Left cardiac atrium (tissue), 4 donors: ENCODE measurements at places on chromosomes 11 and 22. TPM values are rescaled to one million over a fixed set of nuclear protein-coding genes. Genes with fewer than 3 reads are reported as not detected.

- DNase-seq: no peak
Measured at GRCh38 chr11:62466444-62466843, 47.6 kb downstream of the SCGB1A1 start.

- no peak for DNase-seq
Measured at GRCh38 chr11:108733479-108734116, 68.7 kb downstream of the DDX10 start.

DNA sequence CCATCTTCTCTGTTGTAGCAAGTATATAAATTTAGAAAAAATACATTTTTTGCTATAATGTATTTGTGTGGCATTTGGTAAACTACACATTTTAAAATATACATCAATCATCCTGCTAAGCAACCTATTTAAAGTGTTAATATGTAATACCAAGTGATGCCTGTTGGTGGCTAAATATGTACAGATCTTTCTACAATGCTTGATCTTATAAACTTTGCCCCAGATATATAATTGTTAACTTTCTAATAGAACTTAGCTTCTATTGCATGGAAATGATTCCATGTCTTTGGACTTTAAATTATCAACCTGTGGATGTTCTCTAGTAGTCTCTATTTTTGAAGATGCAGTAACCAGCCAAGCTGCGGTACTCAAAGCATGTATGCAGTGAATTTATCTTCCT, 1260.4 kb upstream of the RAG2 start:
- no peak for DNase-seq

GRCh38 chr11:76217653-76218160, 11.4 kb upstream of the WNT11 start:
- DNase-seq: no peak

- no peak for DNase-seq
Measured at GRCh38 chr11:115193914-115194801, 310.1 kb downstream of the CADM1 start.

GRCh38 chr11:34644669-34645406, 23.9 kb downstream of the EHF start:
- no peak for DNase-seq

DNA sequence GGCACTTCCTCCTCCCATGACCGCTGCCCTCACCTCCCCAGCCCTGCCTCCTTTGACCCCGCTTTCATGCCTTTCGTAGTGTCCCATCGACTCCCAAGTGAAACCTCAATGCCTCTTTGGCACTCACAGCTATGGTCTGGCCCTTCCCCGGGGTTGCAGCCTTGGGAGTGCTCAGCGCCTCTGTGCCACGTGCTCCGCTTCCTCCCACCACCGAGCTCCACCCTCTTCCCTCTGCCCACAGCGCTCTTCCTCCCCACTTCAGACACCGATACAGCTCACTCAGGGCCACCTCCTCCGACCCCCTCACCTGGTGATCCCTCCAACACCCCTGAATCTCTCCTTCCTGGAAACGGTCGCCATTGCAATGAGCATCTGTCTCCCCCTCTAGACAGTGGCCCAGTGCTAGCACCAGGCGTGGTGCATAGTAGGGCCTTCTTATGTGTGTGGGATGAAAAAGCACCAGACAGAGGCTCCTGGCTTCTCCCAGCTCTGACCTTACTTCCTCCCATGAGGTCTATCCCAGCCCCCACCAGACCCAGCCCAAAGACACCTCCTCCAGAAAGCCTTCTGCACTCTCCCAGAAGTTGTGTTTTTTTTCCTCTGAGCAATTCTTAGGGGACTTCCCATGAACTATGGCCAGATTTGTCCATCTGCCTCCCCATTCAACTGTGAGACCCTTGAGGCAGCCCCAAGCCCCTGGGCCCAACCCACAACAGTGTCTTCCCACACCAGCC, 16.4 kb upstream of the SCGB1A1 start:
- DNase-seq: peak; percentile 72

DNA sequence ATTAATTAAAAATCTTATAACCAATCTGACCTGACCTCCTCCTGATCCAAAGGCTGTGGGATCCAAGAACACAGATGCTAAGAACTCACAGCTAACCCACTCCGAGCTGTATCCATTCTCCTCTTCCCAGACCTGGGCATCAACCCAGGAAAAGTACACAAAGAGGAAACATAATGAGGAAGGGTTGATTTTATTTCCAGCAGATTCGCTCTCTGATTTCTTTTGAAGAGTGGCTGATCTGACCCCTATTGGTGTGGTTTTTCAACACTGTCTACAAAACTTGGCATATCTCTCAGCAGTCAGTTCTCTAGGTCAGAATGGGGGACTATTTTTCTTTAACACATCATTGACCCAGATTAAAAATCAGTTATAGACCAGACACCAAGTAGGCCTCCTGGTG, 201.9 kb upstream of the UBASH3B start:
- DNase-seq: no peak

DNA sequence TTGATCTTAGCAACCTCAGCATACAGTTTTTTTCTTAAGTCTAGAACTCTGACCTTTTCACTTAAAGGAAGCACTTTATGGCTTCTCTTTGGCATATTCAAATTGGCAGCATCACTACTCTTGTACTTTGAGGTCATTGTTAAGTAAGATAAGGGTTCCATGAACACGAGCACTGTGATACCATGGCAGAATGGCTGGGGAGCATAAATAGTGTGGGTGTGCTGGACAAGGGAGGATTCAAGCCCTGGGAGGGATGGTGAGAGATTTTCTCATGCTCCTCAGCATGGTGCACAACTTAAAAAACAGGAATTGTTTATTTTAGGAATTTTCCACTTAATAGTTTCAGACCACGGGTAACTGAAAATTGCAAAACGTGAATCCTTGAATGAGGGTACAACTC, 111.4 kb downstream of the ATXN10 start:
- no peak for DNase-seq

GRCh38 chr11:102680945-102681344, 24.6 kb downstream of the MMP27 start:
- no peak for DNase-seq

GRCh38 chr11:129825380-129825779, 9.7 kb downstream of the TMEM45B start:
- no peak for DNase-seq

- no peak for DNase-seq
Measured at GRCh38 chr22:39243439-39244135, 1.2 kb downstream of the PDGFB start.

- no peak for DNase-seq
Measured at GRCh38 chr11:84142411-84142810, 856.2 kb upstream of the CCDC90B start.

- peak; percentile 86 for DNase-seq
Measured at GRCh38 chr22:24402460-24403192, 24.8 kb upstream of the ADORA2A start.

- DNase-seq: no peak
Measured at GRCh38 chr11:17865765-17866428, 131.3 kb downstream of the KCNC1 start.

DNA sequence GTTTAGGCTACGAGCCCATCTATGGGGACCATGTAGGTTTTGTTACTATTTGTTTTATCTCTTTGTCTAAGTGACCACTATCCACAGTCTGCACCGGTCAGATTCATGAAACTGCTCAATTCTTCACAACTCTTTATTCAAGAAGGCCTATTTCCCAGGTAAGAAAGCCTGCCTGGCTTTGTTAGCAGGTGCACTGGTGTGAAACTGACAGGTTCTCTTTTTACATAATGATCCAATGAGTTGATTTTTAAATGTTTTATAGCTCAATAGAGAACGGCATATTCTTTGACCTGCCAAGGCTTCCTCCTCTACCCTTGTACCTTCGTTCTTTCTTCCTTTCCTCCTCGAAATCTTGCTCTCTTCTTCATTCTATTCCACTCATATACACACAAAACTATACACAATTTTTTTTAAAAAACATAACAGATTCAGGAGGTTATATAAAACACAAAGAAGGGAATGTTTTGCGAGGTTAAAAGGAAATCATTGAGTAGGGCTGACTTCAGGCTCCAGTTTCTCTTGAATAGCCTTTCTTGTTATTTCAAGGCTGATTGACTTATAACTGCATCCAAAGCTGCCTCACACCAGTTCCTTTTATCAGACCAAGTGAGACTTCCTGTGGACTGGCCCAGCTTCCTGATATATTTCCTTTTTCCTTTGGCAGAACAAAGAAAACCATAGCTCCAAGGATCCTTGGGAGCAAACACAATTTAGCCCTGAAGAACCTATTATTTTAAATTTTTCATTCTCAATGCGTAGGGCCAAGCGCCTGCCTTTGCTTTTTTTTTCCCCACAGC, 11.4 kb downstream of the FLI1 start:
- no peak for DNase-seq

RASL10A gene
- 3.1 TPM for total RNA-seq

DNA sequence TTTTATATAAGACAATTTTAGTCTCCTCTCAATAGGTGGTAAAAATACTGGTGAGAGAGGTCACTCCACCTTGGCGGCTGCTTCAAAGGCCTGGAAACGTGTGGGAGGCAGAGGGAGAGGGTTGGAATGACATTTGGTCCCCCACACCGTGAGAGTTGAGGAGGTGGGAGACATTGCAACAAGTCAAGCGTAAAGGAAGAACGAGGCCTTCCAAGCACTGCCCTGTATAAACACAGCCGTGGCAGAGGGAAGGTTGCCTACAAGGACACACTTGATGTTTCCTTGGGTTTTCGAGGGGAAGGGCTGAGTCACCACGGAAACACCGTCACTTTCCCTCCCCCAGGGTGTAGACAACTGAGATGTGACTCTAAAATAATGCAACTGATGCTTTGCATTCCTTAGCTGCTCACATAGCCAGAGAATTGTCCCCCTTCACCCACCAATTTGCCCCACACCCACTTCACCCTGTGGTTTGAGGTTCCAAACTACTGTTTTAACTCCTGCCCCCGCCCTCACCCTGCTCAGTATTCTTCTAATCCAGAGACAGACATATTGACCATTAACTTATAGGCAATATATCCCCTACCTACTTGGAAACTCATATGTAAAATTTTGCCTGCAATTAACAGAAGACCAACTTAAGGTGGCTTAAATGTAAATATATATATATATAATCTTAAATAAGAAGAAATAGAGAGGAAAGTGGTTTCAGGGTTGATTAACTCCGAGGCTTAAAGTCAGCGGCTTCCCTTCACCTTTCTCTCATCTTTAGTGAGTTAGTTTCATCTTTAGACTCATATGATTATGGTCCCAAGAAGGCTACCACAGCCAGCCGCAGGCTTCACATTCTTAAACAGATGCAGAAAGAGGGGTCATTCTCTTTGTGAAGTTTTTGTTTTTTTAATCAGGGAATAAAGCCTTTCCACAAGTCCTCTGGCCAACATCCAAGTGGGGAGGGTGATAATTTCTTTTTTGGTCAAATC, 54.1 kb upstream of the BDNF start:
- DNase-seq: no peak
